Iris pigment epithelial cell (primary cell): ENCODE measurements at places on chromosomes 2 and 18.

- DNase-seq: no peak
Measured at GRCh38 chr2:68388772-68389171, 23.7 kb downstream of the PLEK start.

DNA sequence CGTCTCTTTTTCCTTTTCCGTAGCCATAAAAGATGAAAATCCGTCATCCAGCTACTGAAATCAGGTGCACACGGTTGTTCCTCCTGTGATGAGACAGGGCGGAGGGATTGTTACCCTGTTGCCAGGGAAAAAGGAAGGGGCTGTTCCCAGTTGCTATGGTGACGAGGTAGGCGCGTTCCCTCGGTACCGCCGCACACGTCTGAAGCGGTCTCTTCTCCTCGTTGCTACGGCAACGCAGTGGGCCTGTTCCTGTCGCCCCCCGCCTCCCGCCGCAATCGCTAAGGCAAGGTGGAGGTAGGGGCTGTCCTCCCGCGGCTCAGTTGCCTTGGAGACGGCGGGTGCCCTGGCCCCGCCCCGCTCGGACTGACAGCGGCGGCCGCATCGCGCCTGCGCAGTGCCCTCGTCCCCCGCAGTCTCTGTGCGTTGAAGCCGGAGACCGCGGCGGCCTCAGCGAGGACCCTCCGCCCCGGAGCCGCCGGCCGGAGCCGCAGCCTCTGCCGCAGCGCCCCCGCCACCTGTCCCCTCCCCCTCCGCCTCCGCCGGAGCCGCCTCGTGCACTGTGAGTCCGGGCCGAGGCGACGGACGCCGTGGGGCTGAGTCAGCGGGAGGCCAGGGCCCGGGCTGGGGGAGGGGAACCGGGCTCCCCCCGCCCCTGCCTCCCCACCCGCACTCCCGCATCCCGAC, at the start of gene MAPRE3:
TSS of gene MAPRE3 (plus strand) at position 394 of the 684 bp plus-strand sequence. CDS start 51,582 bp downstream, outside the sequence.
- DNase-seq: peak; percentile 56

- DNase-seq: no peak
Measured at GRCh38 chr2:112787294-112787693, 3.0 kb upstream of the IL1A start.

DNA sequence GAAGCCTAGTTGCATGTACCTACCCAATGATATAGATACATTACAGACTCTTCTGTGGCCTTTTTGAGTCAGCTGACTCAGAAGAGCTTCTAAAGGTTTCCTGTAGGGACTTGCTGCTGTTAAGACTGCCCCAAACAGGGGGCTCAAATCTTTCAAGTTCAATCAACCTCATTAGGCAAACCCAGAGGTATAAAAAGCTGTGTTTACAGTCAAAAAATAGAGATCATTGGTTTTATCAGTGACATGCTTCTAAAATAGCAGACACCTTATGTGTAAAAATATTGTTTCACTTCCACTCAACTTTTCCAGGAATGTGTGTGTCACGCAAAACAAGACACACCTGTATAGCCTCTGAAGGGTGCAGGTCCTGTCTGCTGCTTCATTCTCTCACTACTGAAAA, 624.3 kb upstream of the FANCL start:
- DNase-seq: no peak

- DNase-seq: no peak
Measured at GRCh38 chr2:8566774-8567468, 114.9 kb upstream of the ID2 start.

DNA sequence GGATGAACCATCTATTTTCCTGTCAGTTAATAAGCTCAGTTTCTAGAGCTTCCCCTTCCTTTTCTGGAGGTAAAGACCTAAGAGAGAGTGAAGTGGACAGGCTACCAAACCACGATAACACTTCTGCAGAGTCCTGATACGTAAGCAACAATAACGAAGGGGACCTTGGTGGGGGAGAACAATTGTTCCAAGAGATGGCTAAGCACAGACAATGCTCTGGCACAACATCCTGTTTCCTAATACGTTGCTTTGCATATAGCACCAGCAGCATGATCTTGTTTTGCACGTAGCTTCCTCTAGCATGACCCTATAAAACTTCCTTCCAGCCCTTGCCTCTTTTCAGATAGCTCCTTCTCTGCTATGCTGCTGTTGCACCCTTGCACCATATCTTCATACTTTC, 247.3 kb downstream of the RAD51AP2 start:
- DNase-seq: no peak

DNA sequence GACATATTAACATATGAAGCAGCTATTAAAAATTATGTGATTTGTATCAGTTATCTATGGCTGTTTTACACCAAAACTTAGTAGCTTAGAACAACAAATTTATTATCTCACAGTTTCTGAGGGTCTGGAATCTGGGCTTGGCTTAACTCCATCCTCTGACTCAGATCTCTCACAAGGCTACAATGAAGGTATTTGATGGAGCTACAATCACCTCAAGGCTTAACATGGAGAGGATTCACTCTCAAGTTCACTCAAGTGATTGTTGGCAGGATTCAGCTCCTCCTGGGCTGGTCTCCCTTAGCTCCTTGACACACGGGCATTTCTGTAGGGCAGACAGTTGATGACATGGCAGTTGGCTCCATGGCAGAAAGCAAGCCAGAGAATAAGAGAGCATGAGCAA, 133.0 kb upstream of the SLC14A2 start:
- peak; percentile 14 for DNase-seq
